ENCODE measurements at places on chromosomes 13 and 19. TPM values are rescaled to one million over a fixed set of nuclear protein-coding genes. Genes with fewer than 3 reads are reported as not detected.
A peak's percentile ranks its signal among the peaks of the same experiment; 100 is the strongest.

DNA sequence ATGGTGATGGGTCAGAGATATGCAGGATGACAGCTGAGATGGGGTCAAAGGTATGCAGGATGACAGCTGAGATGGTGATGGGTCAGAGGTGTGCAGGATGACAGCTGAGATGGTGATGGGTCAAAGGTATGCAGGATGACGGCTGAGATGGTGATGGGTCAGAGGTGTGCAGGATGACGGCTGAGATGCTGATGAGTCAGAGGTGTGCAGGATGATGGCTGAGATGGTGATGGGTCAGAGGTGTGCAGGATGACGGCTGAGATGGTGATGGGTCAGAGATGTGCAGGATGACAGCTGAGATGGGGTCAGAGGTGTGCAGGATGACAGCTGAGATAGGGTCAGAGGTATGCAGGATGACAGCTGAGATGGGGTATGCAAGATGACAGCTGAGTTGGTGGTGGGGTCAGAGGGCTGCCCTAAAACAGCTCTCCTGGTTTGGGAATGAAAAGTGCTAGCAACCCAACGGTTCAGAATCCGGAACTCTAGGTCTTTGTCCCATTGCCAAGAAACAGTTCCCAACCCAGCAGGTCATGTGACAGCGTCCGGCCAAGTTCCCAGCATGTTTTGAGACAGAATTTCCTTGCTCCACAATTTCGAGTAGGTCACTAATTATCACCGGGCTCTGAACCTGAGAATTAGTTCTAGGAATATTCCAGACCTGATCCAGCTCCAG is 3.2 kb downstream of the SELENOW start:
- DNase-seq = no peak

- DNase-seq = no peak
Measured at GRCh38 chr19:44112802-44113137, 429 bp upstream of the ZNF225 start.

DNA sequence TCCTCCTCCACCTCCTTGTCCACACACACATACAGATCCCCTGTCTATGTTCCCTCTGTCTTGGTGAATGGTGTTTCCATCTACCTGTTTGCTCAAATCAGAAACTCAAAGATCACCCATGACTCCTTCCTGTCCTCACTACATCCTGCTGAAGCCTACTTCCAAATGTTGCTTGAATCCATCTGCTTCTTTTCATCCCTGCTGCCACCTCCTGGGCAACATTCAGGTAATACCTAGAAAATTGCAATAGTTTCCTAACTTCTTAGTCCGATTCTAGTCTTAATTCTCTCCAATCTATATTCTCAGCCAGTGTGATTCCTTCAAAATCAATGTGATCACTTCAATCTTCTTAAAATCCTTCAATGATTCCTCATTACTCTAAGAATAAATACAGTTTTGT is 155.5 kb upstream of the STARD13 start:
- DNase-seq = no peak

- DNase-seq = peak; percentile 69
Measured at GRCh38 chr19:50896591-50897190, 14.5 kb downstream of the KLK4 start.

- no peak for DNase-seq
Measured at GRCh38 chr13:73911361-73911760, 222.8 kb downstream of the KLF12 start.

DNA sequence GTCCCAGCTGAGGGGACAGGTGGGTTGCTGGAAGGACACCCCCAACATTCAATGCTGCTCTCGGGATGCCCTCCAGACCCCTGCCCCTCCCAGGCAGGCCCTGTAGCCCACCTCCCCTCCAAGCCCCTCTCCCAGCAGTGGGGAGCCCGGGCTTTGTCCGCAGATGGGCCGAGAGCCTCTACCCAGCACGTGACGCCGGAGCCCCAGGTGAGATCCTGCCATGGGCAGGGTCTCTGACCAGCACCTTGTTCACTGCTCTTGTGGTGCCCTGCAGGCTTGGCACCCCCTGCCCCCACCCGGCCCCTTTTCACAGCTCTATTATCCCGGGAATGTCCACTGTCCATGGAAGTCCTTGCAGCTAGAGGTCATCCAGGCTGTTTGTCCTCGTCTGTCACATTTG is 76.5 kb downstream of the C1QTNF9 start:
- no peak for DNase-seq

DNA sequence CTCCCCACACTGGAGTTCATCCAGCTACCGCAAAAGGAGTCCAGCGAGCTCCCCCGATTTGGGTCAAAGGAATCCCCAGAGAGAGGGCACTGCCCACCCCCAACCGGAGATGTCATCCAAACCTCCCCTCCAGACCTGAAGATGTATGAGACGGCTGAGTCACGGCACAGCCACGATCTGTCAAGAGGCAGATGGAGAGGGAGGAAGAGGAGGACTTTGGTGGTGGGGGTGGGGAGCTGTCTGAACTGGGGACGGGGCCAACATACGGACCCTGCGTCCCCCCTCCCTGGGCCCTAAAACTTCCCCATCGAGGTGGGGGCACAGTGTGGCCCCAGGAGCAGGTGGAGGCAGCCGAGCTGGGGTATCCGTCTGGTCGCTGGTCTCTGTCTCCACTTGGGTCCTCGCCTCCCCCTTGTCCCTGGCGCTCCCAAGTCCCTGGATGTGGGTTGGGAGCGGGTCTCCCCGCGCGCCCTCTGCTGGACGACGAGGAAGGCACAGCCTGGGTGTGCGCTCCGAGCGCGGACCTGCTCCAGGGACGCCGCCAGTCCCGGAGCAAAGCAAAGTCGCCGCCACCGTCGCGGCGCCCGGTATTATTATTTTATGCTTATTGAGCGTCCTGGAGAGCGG is 3.8 kb downstream of the PDE4A start:
- no peak for DNase-seq

DNA sequence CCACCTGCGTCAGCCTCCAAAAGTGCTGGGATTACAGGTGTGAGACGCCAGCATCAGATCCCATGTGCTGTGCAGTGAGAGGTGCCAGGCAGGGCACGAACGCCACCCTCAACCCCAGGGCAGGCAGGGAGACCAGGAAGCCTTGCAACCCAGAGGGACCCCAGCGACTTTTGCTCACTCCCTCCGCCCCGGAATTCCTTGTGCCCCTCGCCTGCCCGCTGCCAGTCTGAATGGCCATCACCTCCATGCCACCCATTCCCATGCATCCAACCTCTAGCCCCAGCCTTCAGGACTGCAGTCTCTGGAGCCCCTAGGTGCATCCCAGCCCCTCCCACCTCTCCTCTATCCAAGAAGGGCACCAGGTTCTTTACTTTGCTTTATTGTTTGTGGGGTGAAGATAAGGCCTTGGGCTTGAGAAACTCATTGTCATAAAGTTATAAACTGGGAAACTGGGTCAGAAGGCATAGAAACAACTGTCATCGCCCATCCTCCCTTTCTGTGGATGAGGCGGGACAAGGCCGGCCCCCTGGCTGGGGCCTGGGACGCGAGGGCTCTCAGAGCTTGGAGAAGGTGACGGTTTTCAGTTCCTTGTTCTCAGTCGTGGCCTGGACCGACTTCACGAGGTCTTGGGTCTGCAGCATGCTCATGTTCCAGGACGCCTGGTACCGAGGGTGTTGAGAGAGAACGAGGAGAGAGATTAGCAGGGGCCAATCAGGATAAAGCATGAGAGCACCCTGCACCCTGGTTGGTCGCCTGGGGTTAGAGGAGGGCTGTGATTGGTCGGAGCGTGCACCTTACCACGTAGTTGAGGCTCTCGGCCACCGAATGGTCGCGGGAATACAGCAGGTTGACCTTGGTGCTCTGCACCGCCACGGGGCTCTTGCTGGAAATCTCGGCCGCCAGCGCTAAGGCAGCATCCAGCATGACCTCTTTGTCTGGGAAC is 2.6 kb upstream of the LGALS4 start:
- no peak for DNase-seq

- DNase-seq = no peak
Measured at GRCh38 chr19:6535558-6536137, 4.8 kb downstream of the TNFSF9 start.

GRCh38 chr13:100365680-100366079 is 222.9 kb downstream of the GGACT start:
- DNase-seq = no peak

The ZNF382 gene
- 7.7 TPM for polyA plus RNA-seq

The KLK14 gene
- polyA plus RNA-seq = 0.23 TPM

The NCCRP1 gene
- polyA plus RNA-seq = 1.3 TPM

The TMEM238 gene
- polyA plus RNA-seq = 0.58 TPM

The ETV2 gene
- polyA plus RNA-seq = 2.6 TPM

The ZSWIM9 gene
- 8.5 TPM for polyA plus RNA-seq

All from renal cortex interstitium (tissue), 15 donors.